ENCODE measurements at places on chromosomes 4 and X.

GRCh38 chr4:102139932-102140331 lies 205.3 kb downstream of the SLC39A8 start:
- DNase-seq, result no peak

DNA sequence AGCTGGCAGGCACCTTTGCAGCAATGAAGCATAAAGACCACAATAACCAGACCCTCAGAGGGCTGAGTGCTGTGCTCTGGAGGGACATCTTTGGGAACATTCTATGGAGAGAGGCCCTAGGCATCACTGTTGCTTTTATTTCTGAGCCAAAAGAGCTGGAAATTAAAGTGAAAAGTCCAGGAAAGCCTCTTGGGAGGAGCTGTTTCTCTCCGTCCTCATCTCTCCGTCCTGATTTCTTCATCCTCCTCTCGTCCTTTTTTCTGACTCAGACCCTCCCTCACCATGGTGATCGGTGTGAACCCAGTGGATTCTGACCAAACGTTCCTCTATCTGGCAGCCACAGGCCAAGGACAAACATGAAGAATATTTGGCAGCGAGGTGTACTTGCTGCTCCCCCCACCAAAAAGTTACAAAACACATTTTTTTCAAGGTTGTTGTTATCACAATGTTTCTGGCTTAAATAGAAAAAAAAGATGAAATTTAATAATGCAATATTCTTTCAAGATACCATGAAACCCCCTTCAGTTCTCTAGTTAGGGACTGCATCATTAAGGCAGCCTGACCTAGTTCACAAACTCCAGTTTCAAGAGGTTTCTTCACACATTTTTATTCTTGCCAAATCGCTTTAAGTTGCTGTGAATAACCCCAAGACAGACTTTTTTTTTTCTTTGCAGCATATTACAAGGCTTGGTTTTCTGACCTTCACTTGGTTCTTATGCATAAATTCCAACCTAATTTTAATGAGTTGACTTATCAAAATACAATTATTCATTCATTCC lies 80.2 kb downstream of the SCD5 start:
- DNase-seq, result no peak

DNA sequence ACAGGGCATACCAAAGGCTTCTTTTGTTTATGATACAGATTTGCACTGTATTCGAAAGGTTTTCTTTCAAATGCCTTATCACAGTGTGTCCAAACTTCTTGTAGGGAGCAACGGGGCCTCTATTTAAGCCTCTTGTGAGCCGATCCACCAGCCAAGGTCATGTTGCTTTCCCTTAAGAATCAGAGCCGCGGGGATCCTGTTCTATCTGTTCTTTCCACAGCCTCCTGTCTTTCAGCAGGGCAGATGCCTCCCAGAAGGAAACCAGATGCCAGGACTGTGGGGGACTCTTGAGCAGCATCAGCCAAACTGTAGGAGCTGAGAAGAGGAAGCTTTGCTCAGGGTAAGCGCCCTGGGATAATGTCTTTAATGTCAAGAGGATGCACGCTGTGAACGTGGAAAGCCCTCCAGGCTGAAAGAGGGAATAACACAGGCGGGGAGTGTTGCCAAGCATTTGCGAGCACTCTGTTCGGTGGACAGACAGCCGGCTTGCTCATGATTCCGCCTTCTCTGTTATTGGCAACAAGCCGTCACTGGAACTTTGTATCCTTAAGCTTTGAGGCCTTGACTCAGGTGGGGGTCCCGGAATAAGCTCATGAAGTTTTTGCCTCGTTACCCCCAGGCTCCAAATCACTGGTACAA lies 279.8 kb upstream of the FRG1 start:
- DNase-seq, result no peak

- no peak for DNase-seq
Observed at GRCh38 chrX:112834031-112834845, 6.4 kb downstream of the AMOT start.

GRCh38 chrX:40326186-40326965 lies 228.6 kb upstream of the BCOR start:
- no peak for DNase-seq

DNA sequence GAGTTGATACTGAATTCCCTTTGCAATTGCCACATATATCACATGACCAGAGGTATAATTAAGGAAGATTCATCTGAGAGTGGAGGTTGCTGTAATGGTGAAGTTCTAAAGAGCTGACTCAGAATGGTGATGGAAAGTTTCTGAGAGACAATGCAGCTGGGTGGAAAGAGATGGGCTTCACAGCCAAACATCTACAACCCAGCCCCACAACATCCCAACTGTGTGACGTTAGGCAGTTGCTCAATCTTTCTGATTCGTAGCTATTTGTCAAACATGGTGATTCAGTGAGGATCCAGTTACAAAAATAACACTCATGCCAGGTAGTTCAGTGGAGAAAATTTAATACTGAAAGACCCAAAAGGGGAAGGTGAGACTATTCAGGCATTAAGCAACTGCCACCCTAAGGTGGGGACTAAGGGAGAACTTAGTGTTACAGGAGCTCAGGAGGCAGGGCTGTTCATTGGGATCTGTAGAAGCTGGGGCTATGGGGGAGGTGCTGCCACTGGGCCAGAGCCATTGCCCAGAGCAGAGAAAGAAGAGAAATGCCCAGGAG lies 6.9 kb upstream of the AFF1 start:
- no peak for DNase-seq

DNA sequence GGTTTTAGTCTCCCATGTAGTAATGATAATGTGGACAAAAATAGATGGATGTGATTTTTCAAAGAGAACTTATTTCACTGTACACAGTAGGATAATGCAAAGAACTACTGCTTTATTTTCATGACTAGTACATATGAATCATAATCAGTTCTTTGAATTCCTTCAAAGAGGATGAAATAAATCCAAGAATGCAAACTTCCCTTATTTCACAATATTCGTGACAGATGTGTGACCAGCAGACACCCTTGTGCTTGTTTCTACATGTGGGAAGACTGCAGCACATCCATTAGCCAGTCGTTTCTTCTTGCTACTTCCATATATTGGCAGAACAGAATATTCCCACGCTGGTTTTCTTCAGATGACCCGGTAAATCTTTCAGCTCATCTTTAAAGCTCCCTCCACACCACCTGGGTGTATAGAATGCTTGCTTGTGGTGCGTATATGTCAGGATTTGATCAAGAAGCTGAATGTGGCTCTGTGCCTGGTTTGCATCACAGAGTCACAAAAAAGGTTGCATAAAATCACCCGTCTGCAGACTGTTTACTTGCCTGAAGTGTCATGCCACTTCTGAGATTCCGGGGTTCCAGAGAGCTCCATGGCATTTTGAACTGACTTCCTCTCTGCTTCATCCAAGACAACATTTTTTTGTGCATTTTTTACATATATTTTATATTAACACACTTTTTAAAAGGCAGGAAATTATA lies 47.7 kb upstream of the FAT4 start:
- no peak for DNase-seq

- DNase-seq, result no peak
Observed at GRCh38 chr4:55386840-55387239, 8.9 kb upstream of the TMEM165 start.

DNA sequence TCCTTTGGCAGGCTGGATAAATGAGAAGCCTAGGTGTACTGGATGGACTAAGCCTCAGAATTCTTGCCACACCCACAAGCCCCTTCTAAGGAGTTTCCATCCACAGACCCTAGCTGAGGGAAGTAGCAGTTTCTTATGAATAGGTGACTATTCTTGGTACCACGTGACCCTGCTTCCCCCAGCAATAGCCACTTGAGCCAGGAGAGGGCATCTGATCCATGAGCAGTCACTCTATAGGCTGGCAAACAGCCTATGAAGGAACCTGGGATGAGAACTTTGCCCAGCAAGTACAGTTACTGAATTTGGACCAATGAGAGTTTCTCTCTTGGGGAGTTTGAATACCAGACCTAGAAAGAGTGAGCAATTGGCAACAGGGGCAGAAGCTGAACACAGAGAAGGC lies 84.0 kb downstream of the RTL9 start:
- DNase-seq, result peak; percentile 3

DNA sequence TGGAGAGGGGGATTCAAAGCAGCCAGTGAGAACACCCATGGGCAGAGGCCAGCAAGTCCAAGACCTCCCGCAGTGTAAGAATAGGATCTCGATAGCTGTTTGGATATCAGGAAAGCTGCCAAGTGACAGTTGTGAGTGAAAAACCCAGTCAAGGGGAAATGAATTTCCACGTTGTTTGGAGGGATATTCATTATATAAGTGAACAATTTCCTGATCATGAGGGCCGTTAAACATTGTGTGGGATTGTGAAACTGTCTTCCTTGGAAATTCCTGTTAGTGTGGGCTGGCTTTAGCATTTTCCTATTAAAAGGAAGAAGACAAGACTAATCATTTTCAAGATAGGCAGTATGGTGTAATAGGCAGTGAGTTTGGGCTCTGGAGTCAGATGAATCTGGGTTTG lies 15.0 kb downstream of the CLDN2 start:
- no peak for DNase-seq

DNA sequence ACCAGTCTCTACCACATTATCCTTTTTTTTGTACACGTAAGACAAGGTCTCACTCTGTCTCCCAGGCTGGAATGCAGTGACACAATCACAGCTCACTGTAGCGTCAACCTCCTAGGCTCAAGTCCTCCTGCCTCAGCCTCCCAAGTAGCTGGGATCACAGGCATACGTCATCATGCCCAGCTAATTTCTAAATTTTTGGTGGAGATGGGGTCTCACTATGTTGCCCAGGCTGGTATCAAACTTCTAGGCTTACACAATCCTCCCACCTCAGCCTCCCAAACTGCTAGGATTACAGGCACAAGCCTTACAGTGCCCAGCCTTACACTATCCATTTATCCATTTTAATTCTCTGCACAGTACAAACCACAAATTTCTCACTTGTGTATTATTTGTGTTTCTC lies 58.0 kb downstream of the CLOCK start:
- DNase-seq, result no peak

GRCh38 chrX:101550362-101550750 lies at the start of gene ARMCX1:
TSS of gene ARMCX1 (plus strand) at chrX:101550547. CDS start at chrX:101552931, 2,384 bp downstream.
- DNase-seq, result no peak

GRCh38 chrX:34734383-34734782 lies 77.3 kb upstream of the TMEM47 start:
- DNase-seq, result no peak

DNA sequence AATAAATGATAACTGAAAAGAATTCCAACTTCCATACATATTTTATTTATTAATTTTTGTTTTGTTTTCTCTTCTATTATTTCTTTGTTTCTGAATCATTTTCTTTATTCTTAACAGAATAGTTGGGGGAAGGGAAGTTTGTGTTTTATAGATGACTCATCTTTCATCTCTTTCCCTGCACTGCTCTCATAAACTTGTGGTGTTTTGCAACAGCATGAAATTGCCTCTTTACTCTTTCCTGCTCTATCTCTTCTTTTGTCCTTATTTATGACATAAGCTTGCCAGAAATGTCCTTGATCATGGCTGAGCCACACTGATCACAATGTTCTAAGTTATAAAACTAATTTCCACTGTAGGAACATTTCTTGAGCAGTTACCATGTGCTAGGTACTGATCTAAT lies 22.3 kb downstream of the QRFPR start:
- DNase-seq, result no peak

DNA sequence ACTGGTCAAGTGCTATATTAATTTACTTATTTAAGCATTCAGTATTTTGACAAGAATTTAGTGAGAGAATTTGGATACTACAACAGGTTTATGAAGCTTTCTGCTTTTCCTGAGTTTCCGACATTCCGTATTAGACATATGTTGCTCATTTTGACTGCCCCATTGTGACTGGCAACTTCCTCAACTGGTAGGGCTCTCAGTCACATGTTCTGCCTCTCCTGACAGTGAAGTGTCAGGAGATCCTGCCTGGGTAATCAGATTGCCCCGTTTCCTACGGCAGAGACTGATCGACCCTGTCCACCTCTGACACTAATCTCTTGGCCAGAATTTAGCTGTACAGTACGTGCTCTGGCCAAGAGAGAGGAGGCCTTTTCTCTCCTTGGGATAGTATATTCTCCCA lies 49.5 kb downstream of the CLNK start:
- no peak for DNase-seq

DNA sequence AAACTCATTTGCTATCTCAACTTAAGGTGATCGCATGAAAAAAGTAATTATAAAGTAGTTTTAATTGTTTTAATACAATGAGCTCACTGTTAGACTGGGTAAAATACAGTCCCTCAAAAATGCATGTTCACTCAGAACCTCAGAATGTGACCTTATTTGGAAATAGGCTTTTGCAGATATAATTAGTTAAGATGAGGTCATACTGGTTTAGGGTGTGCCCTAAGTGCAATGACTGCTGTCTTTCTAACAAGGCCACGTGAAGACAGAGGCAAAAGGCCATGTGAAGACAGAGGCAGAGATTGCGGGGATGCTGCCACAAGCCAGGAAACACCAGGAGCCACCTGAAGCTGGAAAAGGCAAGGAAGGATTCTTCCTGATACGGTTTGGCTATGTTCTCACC lies 262.1 kb downstream of the NKX6-1 start:
- DNase-seq, result no peak

DNA sequence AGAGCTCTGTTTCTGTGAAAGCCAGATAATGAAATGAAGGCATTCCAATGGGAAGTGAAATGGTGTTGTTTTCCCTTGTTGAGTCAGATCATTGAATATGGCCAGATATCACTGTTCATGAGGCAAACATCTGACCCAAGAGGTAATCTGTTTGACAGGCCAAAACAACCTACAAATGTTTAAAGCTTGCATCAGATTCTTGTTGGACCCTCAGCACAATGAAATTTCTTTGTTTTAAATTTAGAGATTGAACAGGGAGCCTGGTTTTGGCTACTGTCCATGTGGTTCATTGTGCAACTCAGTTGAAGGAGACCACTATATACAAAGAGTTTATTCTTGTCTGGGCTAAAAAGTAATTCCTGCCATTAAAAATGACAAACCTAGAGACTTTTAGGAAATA lies 159.1 kb downstream of the AFF2 start:
- DNase-seq, result no peak

DNA sequence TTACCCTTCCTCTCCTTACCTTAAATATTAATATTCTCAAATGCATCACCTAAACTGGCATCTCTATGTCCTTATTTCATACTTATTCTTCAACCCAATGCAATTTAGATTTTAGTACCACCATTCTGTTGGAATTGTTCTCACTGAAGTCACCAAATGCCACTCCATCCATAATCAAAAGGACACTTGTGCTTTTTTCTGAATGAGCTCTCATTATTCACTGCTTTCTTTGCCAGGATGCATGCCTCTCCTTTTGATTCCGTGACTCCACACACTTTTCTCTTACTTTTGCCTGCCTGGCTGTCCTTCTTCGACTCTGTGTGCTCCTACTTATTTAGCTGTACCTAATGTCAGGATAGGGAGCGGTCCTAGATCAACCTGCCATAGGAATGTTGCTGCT lies 633.1 kb upstream of the BOD1L1 start:
- DNase-seq, result no peak

DNA sequence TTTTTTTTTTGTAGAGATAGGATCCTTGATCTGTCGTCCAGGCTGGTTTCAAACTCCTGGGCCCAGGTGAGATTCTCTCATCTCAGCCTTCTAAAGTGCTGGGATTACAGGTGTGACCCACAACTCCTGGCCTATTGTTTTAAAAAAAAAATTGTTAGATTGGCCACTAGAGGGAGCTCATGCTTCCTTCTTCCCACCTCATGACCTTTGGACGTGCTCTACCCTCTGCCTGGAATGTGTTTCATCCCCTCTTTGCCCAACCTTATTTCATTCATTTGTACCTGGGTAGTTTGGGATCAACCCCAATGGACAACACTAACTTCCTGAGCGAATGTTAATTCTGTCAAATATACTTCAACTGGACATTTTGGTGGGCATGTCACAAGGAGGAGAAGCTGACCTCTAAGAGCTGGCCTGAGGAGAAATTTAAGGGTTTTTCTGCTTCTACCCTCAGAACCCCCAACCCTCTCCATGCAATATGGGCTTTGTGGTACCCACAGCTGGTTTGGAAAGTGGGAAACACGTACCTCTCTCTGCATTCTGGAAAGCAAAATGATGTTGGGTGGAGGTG lies 6.4 kb downstream of the PPEF2 start:
- DNase-seq, result peak; percentile 37
